Placental pericyte (primary cell): ENCODE measurements at places on chromosomes 4 and X. TPM values are rescaled to one million over a fixed set of nuclear protein-coding genes. Genes with fewer than 3 reads are reported as not detected.

EVC2 gene
- 12.2 and 16.0 TPM in 2 replicates for total RNA-seq

PCYT1B gene
- total RNA-seq = under 0.01 and 0.14 TPM in 2 replicates

GALNTL6 gene
- total RNA-seq = not detected in 2 replicates

TIGD4 gene
- under 0.01 TPM in 1 of 2 replicates, not detected in the other for total RNA-seq

ANAPC10 gene
- 15.1 and 23.5 TPM in 2 replicates for total RNA-seq

RPS6KA6 gene
- total RNA-seq = under 0.01 and 1.9 TPM in 2 replicates

GLRB gene
- total RNA-seq = 5.9 and 8.2 TPM in 2 replicates

UCP1 gene
- not detected in 2 replicates for total RNA-seq

ASB11 gene
- not detected in 2 replicates for total RNA-seq

ZRSR2 gene
- 2.6 and 2.9 TPM in 2 replicates for total RNA-seq

ELMOD2 gene
- 33.0 and 33.2 TPM in 2 replicates for total RNA-seq

FAT4 gene
- 13.6 and 16.6 TPM in 2 replicates for total RNA-seq

TRIM61 gene
- 2.7 and 4.2 TPM in 2 replicates for total RNA-seq

SSX2B gene
- total RNA-seq = not detected in 2 replicates

TRIM60 gene
- total RNA-seq = 0.88 and 1.1 TPM in 2 replicates

CDKL5 gene
- 3.1 and 4.2 TPM in 2 replicates for total RNA-seq

RAI2 gene
- total RNA-seq = under 0.01 TPM in 1 of 2 replicates, not detected in the other

H2AZ1 gene
- 138 and 467 TPM in 2 replicates for total RNA-seq
